ENCODE measurements at places on chromosomes 12 and 14. TPM values are rescaled to one million over a fixed set of nuclear protein-coding genes. Genes with fewer than 3 reads are reported as not detected.
A peak's percentile ranks its signal among the peaks of the same experiment; 100 is the strongest.

DNA sequence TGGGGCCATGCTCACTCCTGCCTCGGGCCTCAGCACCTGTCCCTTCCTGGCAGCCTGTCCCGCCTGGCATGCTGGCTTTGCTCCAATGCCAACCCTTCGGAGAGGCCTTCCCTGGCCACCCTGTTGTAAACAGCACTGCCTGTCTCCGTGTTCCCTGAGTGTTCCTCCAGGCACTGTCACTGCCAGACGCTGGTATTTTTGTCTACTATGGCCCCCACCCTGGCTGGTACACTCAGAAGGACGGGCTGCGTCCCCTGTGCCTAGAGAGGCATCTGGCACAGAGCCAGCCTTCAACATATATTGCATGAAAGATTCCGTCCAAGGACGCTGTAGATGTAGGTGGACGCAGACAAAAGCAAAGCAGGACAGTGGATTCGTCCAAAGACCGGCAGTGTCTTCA is 2.7 kb upstream of the ASPG start:
- DNase-seq, result no peak

The DNAH10 gene
- not detected for total RNA-seq

GRCh38 chr12:132084621-132085290 is 59.4 kb downstream of the DDX51 start:
- DNase-seq, result peak; percentile 93

- DNase-seq, result no peak
These were observed 193.3 kb downstream of the PHLDA1 start for GRCh38 chr12:75838309-75838708.

GRCh38 chr14:49951229-49951607 is 58.3 kb downstream of the ARF6 start:
- no peak for DNase-seq

GRCh38 chr12:46950094-46950493 is 124.3 kb upstream of the SLC38A4 start:
- DNase-seq, result no peak

- DNase-seq, result no peak
These were observed 285.7 kb downstream of the RMST start for GRCh38 chr12:97748298-97748697.
